ENCODE measurements at places on chromosomes 3 and 15.
A peak's percentile ranks its signal among the peaks of the same experiment; 100 is the strongest.

DNA sequence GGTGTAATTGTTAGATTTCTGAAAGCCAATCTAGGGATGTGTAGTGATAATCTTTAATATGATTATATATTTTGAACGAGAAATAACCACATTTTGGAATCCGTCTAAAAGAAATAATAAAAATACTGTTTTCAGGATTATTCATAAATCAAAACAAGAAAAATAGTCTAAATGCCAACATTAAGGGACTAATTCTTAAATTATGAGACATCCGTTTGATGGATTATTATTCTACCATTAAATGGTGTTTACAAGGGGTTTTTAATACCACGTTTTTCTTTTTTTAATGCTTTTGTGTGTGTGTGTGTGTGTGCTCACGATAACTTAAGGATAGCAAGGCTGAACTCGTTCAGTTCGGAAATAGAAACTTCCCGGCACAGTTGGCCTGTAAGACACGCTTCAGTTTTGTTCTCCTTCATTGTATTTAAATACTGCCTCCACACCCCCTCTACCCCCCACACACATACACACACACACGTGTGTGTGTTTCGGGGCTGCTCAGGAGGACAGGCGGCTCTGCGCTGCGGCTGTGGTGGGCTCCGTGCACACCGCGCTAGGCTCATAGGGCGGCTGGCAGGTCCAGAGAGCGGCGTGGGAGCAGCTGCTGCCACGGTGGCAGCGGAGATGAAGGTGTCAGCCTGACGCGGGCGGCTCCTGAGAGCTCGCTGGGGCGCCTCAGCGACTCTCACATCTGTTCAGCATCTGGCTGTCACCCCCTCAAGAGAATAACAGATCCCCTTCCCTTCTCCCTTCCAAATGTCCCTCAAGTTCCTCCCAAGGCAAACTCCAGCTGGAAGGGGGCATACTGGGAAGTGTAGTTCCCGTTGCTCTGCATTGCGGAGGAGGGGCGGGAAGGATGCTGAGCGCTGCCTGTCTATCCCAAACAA, 23.0 kb upstream of the ANP32A start:
- peak; percentile 33 for DNase-seq

DNA sequence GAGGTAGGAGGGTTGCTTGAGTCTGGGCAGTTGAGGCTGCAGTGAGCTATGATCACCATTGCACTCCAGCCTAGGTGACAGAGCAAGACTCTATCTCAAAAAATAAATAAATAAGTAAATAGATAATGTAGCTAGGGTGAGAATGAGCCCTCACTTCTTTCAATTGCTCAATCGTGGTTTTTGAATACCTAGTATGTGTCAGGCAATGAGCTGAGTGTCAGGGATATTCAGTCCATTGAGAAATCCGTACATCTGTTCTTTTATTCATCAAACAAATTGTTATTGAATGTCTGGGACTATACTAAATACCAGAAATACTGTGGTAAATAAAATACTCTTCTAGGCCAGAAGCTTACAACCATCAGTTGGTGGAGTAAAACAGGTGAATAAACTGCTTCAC, 6.2 kb upstream of the ZNF148 start:
- DNase-seq, result no peak

DNA sequence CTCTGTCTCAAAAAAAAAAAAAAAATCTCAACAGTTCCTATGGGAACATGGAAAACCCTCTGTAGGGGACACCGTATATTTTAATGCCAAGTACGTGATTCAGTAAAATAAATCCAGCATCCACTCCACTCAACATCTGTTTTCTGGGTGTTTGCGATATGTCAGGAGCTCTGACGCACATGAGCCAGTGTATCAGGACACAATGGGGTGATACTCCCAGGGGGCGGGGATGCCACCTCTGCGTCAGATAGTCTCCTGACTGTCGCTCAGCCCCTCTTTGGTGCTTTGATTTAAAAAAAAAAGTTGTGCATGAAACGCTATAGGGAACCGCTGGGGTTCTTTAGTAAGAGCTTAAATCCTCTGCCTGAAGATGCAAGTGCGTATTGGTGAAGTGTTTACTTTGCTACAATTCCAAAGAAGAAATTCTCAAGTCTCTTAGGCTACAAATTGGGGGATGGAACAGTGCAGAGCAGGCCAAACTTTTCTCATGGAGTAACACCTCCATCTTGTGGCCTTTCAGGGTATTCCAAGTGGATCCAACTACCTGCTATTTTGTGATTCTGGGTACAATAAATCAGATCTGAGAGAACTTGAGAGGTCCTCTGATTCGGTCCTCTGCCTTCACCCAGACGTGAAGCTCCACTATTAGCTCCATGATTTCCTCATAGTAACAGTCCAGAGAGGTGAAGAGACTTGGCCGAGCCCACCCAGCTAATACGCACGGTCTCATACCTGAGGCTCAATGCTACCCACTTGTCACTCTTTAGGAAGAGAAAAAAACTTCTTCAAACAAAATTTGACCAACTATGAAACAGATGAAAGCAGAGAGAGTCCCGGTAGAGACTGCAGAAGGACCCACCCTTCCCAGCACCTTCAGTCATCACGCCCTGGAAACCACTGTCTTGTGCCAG, 9.3 kb upstream of the NR2E3 start:
- DNase-seq, result peak; percentile 82

- DNase-seq, result no peak
These were observed 71.8 kb upstream of the HACD2 start for GRCh38 chr3:123656691-123657090.

Data from hindlimb muscle (tissue), 1 donor.